ENCODE measurements at places on chromosomes 12 and 14.
A peak's percentile ranks its signal among the peaks of the same experiment; 100 is the strongest.

GRCh38 chr14:101589486-101590015, 28.3 kb downstream of the DIO3 start:
- H3K27ac ChIP-seq, result no peak overlapping the region
- no peaks in the 10 kb centered on the region for H3K36me3 ChIP-seq
- H3K27me3 ChIP-seq, result no peaks in the 10 kb centered on the region
- no peak overlapping the region for H3K4me3 ChIP-seq

GRCh38 chr14:106846218-106846617, 1319.8 kb downstream of the TMEM121 start:
- H3K27ac ChIP-seq, result no peak overlapping the region
- peak overlapping the region; percentile 96 for H3K4me3 ChIP-seq
- H3K27me3 ChIP-seq, result no peaks in the 10 kb centered on the region
- no peaks in the 10 kb centered on the region for H3K36me3 ChIP-seq
- H3K4me1 ChIP-seq, result peaks cover 24% of the 10 kb centered on the region
- no peak for ATAC-seq

- no peak for ATAC-seq
- H3K4me3 ChIP-seq, result no peak overlapping the region
- H3K27ac ChIP-seq, result no peak overlapping the region
- no peaks in the 10 kb centered on the region for H3K36me3 ChIP-seq
- peaks cover 11% of the 10 kb centered on the region for H3K4me1 ChIP-seq
Measured at GRCh38 chr14:93107453-93107852, 8.3 kb downstream of the ITPK1 start.

- H3K4me1 ChIP-seq, result no peaks in the 10 kb centered on the region
- no peaks in the 10 kb centered on the region for H3K36me3 ChIP-seq
- no peak overlapping the region for H3K4me3 ChIP-seq
- H3K27ac ChIP-seq, result no peak overlapping the region
- ATAC-seq, result no peak
Measured at GRCh38 chr12:42291680-42292079, 34.2 kb downstream of the ZCRB1 start.

- H3K27me3 ChIP-seq, result peaks cover 10% of the 10 kb centered on the region
- H3K27ac ChIP-seq, result no peak overlapping the region
- H3K36me3 ChIP-seq, result no peaks in the 10 kb centered on the region
- no peak for ATAC-seq
- H3K4me3 ChIP-seq, result no peak overlapping the region
Measured at GRCh38 chr12:15364221-15365160, 42.2 kb downstream of the PTPRO start.

- H3K27me3 ChIP-seq, result no peaks in the 10 kb centered on the region
- no peak for ATAC-seq
- H3K4me3 ChIP-seq, result peak overlapping the region; percentile 18
- H3K27ac ChIP-seq, result peak overlapping the region; percentile 32
Measured at GRCh38 chr12:46556105-46556559, 183.6 kb upstream of the SLC38A2 start.

DNA sequence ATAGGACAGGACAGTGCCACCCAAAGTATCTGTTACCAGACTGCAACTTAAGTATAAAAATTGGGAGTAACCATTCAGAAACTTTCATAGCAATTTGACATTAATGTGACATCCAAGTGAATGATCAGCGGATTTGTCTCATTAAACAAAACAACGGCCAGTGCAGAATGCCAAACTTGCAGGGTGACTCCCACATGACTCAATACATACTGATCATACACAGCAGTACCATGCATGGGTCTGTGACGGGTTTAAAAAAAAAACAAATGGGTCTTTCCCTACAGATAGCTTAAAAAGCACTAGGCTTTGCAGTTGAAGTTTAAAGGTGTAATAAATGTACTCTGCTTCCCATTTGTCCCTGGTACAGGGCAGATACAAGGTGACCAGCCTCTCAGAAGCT, 116.6 kb downstream of the SLC35F4 start:
- no peaks in the 10 kb centered on the region for H3K36me3 ChIP-seq
- no peaks in the 10 kb centered on the region for H3K4me1 ChIP-seq
- no peak for ATAC-seq
- no peak overlapping the region for H3K4me3 ChIP-seq
- no peak overlapping the region for H3K27ac ChIP-seq

- H3K27me3 ChIP-seq, result no peaks in the 10 kb centered on the region
- no peak overlapping the region for H3K27ac ChIP-seq
- H3K4me3 ChIP-seq, result no peak overlapping the region
Measured at GRCh38 chr12:96365604-96366380, 34.4 kb downstream of the CDK17 start.

- no peak overlapping the region for H3K27ac ChIP-seq
- peaks cover 26% of the 10 kb centered on the region for H3K4me1 ChIP-seq
- H3K4me3 ChIP-seq, result no peak overlapping the region
- no peak for ATAC-seq
- peaks cover 14% of the 10 kb centered on the region for H3K36me3 ChIP-seq
Measured at GRCh38 chr12:76784600-76785051, 20.7 kb downstream of the ZDHHC17 start.

DNA sequence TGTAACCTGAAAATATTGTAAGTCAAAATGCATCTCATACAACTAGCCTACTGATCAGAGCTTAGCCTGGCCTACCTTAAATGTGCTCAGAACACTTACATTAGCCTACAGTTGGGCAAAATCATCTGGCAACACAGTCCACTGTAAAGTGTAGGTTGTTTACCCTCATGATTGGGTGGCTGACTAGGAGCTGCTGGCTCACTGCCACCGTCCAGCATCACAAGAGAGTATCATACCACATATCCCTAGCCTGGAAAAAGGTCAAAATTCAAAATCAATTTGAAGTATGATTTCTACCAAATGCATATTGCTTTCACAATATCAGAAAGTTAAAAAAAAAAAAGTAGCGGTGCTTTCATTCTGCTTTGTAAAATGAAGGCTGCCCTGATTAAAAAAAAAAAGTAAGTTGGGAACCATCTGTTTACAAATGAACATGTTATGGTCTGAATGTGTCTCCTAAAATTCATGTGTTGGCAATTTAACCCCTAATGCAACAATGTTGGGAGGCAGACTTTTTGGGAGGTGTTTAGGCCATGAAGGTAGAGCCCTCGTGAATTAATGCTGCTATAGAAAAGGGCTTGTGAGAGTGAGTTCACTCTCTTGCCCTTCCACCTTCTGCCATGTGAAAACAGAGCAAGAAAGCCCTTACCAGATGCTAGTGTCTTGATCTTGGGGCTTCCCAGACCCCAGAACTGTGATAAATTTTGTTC, 211.8 kb downstream of the PPM1H start:
- no peak overlapping the region for H3K4me3 ChIP-seq
- H3K27ac ChIP-seq, result no peak overlapping the region
- no peaks in the 10 kb centered on the region for H3K36me3 ChIP-seq

- H3K4me3 ChIP-seq, result peak overlapping the region; percentile 5
- ATAC-seq, result peak; percentile 93
- no peaks in the 10 kb centered on the region for H3K36me3 ChIP-seq
- no peaks in the 10 kb centered on the region for H3K27me3 ChIP-seq
Measured at GRCh38 chr12:89064780-89065179, 287.5 kb downstream of the DUSP6 start.

DNA sequence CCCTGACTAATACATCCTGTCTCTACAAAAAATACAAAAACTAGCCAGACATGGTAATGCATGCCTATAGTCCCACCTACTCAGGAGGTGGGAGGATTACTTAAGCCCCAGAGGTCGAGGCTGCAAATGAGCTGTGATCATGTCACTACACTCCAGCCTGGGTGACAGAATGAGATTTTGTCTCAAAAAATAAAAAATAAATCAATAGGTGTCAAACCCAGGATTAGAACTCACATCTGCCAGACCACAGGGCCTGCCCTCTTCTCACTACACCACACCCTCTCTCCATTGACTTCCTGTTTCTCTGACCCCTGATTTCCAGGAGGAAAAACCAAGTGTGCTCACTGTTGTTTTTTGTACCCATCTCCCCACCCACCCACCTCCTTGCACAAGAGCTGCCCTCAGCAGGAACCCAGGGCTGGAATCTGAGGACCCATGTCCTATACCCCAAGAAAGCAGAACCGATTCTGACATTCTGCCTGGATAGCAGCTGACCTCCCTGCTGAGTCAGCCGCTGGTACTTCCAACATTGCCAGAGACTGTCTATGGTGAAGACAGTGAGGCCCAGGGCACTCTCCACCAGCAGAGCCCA, 6.2 kb downstream of the CMKLR1 start:
- H3K4me3 ChIP-seq, result no peak overlapping the region
- H3K4me1 ChIP-seq, result no peaks in the 10 kb centered on the region
- ATAC-seq, result no peak
- H3K36me3 ChIP-seq, result no peaks in the 10 kb centered on the region
- H3K27me3 ChIP-seq, result peaks cover 12% of the 10 kb centered on the region

GRCh38 chr12:93657071-93657470, 20.1 kb upstream of the CRADD start:
- ATAC-seq, result no peak
- no peaks in the 10 kb centered on the region for H3K4me1 ChIP-seq
- H3K27ac ChIP-seq, result no peak overlapping the region
- no peaks in the 10 kb centered on the region for H3K36me3 ChIP-seq
- H3K4me3 ChIP-seq, result no peak overlapping the region

DNA sequence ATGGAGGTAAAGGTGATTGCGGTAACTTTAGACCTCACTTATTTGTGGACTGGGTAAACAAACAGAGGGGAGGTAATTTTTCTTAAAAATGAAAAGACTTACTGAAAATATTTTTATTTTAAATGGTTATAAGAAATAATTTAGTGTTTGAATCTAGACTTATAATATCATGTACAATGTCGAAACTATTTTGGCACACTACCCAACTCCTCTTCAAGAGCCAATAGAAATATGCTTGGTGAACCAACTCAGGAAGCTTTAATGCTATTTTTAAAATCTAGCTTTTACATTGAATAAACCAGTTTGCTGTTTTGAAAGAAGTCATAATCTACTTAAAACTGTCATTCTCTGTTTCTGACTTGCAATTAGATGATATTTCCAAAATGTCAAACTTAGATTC, 175.8 kb upstream of the NPAS3 start:
- no peak for ATAC-seq
- no peak overlapping the region for H3K4me3 ChIP-seq
- H3K27ac ChIP-seq, result no peak overlapping the region
- no peaks in the 10 kb centered on the region for H3K4me1 ChIP-seq
- H3K36me3 ChIP-seq, result no peaks in the 10 kb centered on the region

DNA sequence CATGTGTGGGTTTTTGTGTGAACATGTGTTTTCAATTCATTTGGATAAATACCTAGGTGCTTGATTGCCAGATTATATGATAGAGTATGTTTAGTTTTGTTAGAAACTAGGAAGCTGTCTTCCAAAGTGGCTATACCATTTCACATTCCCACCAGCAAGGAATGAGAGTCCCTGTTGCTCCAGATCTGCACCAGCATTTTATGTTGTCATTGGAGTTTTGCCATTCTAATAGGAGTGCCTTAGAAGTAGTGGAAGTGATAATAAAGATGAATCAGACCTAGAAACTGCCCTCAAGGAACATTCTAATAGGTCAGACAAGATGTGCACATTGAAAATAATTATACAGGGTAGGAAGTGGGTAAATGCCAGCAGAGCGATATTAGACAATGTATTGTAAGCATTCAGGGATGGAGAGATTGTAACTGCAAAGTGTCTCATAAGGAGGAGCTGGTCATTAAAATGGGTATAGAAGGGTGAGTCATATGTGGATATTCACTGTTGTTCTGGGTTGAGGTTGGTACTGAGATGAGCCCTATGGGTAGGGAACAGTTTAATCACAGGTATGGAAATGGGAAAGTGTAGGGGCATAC, 71.4 kb downstream of the MNAT1 start:
- H3K27me3 ChIP-seq, result no peaks in the 10 kb centered on the region
- no peak overlapping the region for H3K27ac ChIP-seq
- ATAC-seq, result peak; percentile 97
- H3K4me1 ChIP-seq, result peaks cover 9% of the 10 kb centered on the region
- H3K4me3 ChIP-seq, result no peak overlapping the region

- ATAC-seq, result peak; percentile 88
- peaks cover 19% of the 10 kb centered on the region for H3K4me1 ChIP-seq
- H3K36me3 ChIP-seq, result peaks cover 29% of the 10 kb centered on the region
- peak within 1 kb of the TSS; percentile 93 for H3K4me3 ChIP-seq
- peak within 1 kb of the TSS; percentile 82 for H3K27ac ChIP-seq
Measured at GRCh38 chr12:44875954-44876543, at the start of gene NELL2. Gene NELL2, minus strand, starts transcription at chr12:44876315. Its CDS starts 446 bp downstream, at chr12:44875869.

- ATAC-seq, result no peak
- H3K36me3 ChIP-seq, result peaks cover 44% of the 10 kb centered on the region
- peaks cover 16% of the 10 kb centered on the region for H3K4me1 ChIP-seq
- H3K4me3 ChIP-seq, result peak overlapping the region; percentile 95
Measured at GRCh38 chr12:49131894-49132461, 783 bp upstream of the TUBA1B start.

GRCh38 chr12:3134526-3135135, 57.5 kb downstream of the TSPAN9 start:
- no peak overlapping the region for H3K4me3 ChIP-seq
- H3K27me3 ChIP-seq, result peaks cover 38% of the 10 kb centered on the region
- H3K4me1 ChIP-seq, result no peaks in the 10 kb centered on the region
- no peak overlapping the region for H3K27ac ChIP-seq
- no peak for ATAC-seq
- no peaks in the 10 kb centered on the region for H3K36me3 ChIP-seq

GRCh38 chr14:88838015-88838414, 13.6 kb downstream of the TTC8 start:
- no peak overlapping the region for H3K4me3 ChIP-seq
- H3K36me3 ChIP-seq, result no peaks in the 10 kb centered on the region
- no peak overlapping the region for H3K27ac ChIP-seq

- ATAC-seq, result no peak
- no peak overlapping the region for H3K27ac ChIP-seq
- H3K4me3 ChIP-seq, result no peak overlapping the region
- H3K27me3 ChIP-seq, result peaks cover 4% of the 10 kb centered on the region
- H3K36me3 ChIP-seq, result no peaks in the 10 kb centered on the region
Measured at GRCh38 chr14:38743966-38744584, 359.0 kb downstream of the SEC23A start.

GRCh38 chr14:52845081-52845480, 53.7 kb upstream of the GNPNAT1 start:
- H3K4me1 ChIP-seq, result no peaks in the 10 kb centered on the region
- no peaks in the 10 kb centered on the region for H3K36me3 ChIP-seq
- no peak overlapping the region for H3K4me3 ChIP-seq
- no peak overlapping the region for H3K27ac ChIP-seq
- no peak for ATAC-seq
- H3K27me3 ChIP-seq, result no peaks in the 10 kb centered on the region

DNA sequence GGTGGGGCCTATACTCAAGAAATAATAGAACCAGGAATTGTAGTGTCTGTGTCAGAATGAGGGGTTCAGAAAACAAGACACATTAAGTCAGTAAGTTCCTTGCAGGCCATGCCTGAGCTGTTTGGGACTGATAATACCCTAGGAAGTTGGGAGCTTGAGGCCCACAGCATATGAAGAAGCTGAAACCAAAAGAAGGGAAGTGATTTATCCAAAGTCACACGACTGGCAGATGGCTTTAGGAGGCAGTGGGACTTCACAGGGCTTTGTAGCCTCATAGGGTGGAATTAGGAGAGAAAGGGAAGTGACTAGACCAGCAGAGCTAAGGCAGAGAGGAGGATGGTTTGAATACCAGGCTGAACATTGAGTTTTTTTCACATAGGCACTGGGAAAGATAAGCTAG, 56.6 kb upstream of the SRSF5 start:
- no peak overlapping the region for H3K4me3 ChIP-seq
- peaks cover 14% of the 10 kb centered on the region for H3K4me1 ChIP-seq
- ATAC-seq, result no peak

Measured in activated T-helper 17 cell treated with anti-CD3 and anti-CD28 coated beads, Interleukin-2, amount 50 U/mL, for 72 hours (primary cell).